ENCODE measurements at places on chromosomes 3 and 15. TPM values are rescaled to one million over a fixed set of nuclear protein-coding genes. Genes with fewer than 3 reads are reported as not detected.

LRRC34 gene
- total RNA-seq, result 1.0 TPM

TXNRD3 gene
- total RNA-seq, result 11.8 TPM

ATP13A5 gene
- total RNA-seq, result not detected

TMEM108 gene
- total RNA-seq, result 0.98 TPM

ZNF621 gene
- total RNA-seq, result 24.9 TPM

CFAP91 gene
- total RNA-seq, result 4.3 TPM

CYP8B1 gene
- not detected for total RNA-seq

DNA sequence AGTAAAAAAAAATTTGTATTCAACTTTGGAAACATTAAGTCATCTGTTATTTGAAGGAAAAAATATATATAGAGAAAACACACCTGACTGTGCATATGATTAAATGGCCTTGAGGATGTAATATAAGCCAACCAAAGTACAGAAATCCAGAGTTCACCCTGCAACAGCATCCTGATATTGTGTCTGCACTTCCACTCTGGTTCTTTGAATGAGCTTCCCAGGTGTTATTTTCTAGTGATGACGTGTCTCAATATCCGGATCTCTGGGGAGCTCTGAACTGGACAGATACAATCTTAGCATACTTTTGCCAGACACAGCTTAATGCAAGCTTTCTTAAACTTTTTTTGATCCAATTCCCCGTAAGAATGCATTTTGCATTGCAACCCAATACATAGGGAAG, 19.5 kb upstream of the PIK3CB start:
- no peaks in the 10 kb centered on the region for H3K27me3 ChIP-seq
- no peaks in the 10 kb centered on the region for H3K36me3 ChIP-seq
- no peak overlapping the region for H3K4me3 ChIP-seq

DNA sequence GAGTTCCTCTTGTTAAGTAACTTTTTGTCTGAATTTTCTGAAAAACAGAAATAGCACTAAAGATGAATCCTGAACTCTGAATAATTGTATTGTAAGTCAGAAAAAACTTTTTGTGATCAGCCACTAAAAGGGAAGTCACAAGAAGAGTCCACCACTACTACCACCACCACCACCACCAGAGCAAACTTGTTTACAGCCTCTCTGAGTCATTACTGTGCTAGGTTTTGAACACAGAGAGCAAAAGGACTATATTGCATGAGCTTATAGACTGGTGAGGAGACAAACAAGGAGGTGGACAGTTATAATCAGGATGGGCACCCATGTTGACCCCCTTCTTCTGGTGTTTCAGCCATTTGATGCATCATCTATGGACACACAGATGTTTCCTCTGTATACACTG, 141.7 kb downstream of the IL5RA start:
- H3K36me3 ChIP-seq, result no peaks in the 10 kb centered on the region
- no peak overlapping the region for H3K4me3 ChIP-seq
- H3K27ac ChIP-seq, result no peak overlapping the region
- H3K27me3 ChIP-seq, result no peaks in the 10 kb centered on the region

DNA sequence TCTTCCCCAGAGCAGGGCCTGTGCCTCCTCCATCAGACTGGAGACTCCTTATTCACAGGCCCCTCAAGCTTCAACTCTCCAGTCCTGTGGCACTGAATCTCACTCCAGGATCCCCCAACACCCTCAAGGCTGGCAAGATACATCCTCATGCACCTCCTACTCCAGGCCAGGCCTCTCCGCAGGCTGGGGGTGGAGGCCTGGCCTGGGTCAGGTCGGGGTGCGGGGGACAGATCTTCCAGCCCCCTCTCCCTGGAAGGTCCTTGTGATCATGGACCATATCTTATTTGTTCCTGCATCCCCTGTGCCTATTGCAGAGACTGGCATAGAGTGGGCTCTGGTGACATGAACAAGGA, 147.3 kb downstream of the SMAD6 start:
- no peaks in the 10 kb centered on the region for H3K36me3 ChIP-seq
- no peaks in the 10 kb centered on the region for H3K4me1 ChIP-seq
- no peak overlapping the region for H3K4me3 ChIP-seq
- no peak for DNase-seq

GRCh38 chr15:64844576-64845145, 2.9 kb downstream of the PLEKHO2 start:
- H3K36me3 ChIP-seq, result no peaks in the 10 kb centered on the region
- DNase-seq, result no peak
- peak overlapping the region; percentile 95 for H3K4me3 ChIP-seq
- peaks cover 6% of the 10 kb centered on the region for H3K4me1 ChIP-seq
- no peaks in the 10 kb centered on the region for H3K27me3 ChIP-seq
- peak overlapping the region; percentile 94 for H3K27ac ChIP-seq

- H3K27me3 ChIP-seq, result no peaks in the 10 kb centered on the region
- H3K27ac ChIP-seq, result peak overlapping the region; percentile 18
- H3K4me3 ChIP-seq, result no peak overlapping the region
Measured at GRCh38 chr15:70680817-70681216, 82.5 kb downstream of the UACA start.

- DNase-seq, result no peak
- H3K4me1 ChIP-seq, result no peaks in the 10 kb centered on the region
- H3K4me3 ChIP-seq, result no peak overlapping the region
- no peaks in the 10 kb centered on the region for H3K27me3 ChIP-seq
Measured at GRCh38 chr3:13376091-13376490, 44.0 kb downstream of the NUP210 start.

DNA sequence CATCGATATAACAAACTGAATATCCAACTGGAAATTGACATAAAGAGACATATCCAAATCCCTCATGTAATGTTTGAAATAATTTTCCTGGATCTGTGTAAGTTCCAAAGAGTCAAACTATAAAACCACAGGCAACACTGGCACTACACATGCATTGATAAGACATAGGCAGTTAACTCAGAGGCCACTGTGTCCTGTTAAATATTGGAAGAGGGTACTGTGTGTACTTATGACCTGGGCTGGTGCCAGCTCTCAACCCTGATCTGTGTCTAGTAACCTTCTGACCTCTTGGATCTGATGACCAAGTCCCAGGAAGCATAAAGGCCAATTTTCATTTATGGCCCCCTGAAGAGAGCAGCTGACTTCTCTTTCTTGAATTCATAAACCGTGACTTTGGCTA, 4.5 kb downstream of the NR1I2 start:
- DNase-seq, result no peak
- H3K36me3 ChIP-seq, result no peaks in the 10 kb centered on the region

GRCh38 chr15:56744701-56745683, 11.7 kb upstream of the ZNF280D start:
- H3K4me1 ChIP-seq, result no peaks in the 10 kb centered on the region
- no peaks in the 10 kb centered on the region for H3K36me3 ChIP-seq
- no peaks in the 10 kb centered on the region for H3K27me3 ChIP-seq
- no peak overlapping the region for H3K4me3 ChIP-seq
- no peak overlapping the region for H3K27ac ChIP-seq

GRCh38 chr15:60074181-60074885, 70.2 kb downstream of the FOXB1 start:
- H3K36me3 ChIP-seq, result no peaks in the 10 kb centered on the region
- no peak overlapping the region for H3K4me3 ChIP-seq
- no peaks in the 10 kb centered on the region for H3K4me1 ChIP-seq
- H3K27me3 ChIP-seq, result no peaks in the 10 kb centered on the region
- no peak overlapping the region for H3K27ac ChIP-seq

GRCh38 chr3:37762698-37763097, 99.0 kb upstream of the CTDSPL start:
- DNase-seq, result no peak

- DNase-seq, result no peak
- no peaks in the 10 kb centered on the region for H3K27me3 ChIP-seq
- no peaks in the 10 kb centered on the region for H3K36me3 ChIP-seq
- no peaks in the 10 kb centered on the region for H3K4me1 ChIP-seq
Measured at GRCh38 chr3:12536423-12536822, 8.9 kb downstream of the MKRN2OS start.

GRCh38 chr3:43106293-43106628, 382 bp upstream of the POMGNT2 start:
- no peak for DNase-seq
- H3K36me3 ChIP-seq, result no peaks in the 10 kb centered on the region
- H3K27ac ChIP-seq, result no peak overlapping the region
- no peaks in the 10 kb centered on the region for H3K4me1 ChIP-seq

DNA sequence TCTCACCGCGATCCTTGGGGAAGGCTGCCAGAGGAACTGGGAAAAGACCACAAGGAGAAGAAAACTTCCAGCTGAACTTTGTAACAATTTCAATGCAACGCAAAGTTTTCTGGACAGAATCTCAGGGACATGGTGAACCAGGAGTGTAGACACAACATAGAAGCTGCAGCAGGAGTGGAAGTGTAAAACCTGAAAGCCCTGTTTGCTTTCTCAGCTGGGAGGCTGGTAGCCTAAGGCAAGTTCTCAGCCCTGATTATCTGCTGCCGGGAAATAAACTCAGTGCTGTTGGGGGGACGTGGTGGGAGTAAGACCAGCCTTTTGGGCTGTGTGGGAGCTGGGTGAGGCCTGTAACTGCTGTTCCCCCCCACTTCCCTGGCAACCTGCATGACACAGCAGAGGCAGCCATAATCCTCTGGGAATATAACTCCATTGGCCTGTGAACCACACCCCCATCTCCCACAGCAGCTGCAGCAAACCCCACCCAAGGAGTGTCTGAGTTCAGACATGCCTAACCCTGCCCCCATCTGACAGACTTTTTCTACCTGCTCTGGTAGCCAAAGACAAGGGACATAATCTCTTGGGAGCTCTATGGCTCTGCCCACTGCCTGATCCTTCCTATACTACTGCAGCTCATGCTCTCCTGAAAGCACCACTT, 106.7 kb downstream of the ZNF621 start:
- no peak overlapping the region for H3K4me3 ChIP-seq
- H3K27ac ChIP-seq, result no peak overlapping the region
- H3K4me1 ChIP-seq, result no peaks in the 10 kb centered on the region
- no peak for DNase-seq

GRCh38 chr3:196192036-196192523, 19.1 kb downstream of the ZDHHC19 start:
- H3K27me3 ChIP-seq, result no peaks in the 10 kb centered on the region
- no peak overlapping the region for H3K4me3 ChIP-seq
- DNase-seq, result no peak
- H3K36me3 ChIP-seq, result no peaks in the 10 kb centered on the region

GRCh38 chr3:129461461-129462146, 21.6 kb downstream of the IFT122 start:
- no peak overlapping the region for H3K4me3 ChIP-seq
- DNase-seq, result peak; percentile 42
- peak overlapping the region; percentile 4 for H3K27ac ChIP-seq
- no peaks in the 10 kb centered on the region for H3K36me3 ChIP-seq

- no peak overlapping the region for H3K4me3 ChIP-seq
- H3K4me1 ChIP-seq, result no peaks in the 10 kb centered on the region
- H3K27ac ChIP-seq, result no peak overlapping the region
- no peaks in the 10 kb centered on the region for H3K36me3 ChIP-seq
- no peak for DNase-seq
Measured at GRCh38 chr3:71990545-71990944, 205.6 kb upstream of the PROK2 start.

DNA sequence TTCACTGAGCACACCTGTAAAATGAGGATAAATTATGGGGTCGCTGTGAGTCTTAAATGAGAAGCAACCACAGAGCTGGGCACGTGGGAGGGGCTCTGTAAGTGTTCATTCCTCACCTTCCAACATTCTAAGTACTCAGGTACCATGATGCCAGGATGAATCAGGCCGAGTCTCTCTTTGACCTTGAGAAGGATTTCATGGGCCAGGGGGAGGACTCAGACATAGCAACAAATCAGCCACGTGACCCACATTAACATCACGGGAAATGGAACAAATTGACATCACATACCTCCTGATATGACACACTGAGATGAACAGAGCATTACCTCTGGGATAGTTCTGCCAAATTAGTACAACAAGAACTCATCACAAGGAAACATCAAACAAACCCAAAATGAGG, 35.2 kb upstream of the USP3 start:
- no peaks in the 10 kb centered on the region for H3K4me1 ChIP-seq
- DNase-seq, result no peak
- H3K36me3 ChIP-seq, result no peaks in the 10 kb centered on the region
- no peak overlapping the region for H3K27ac ChIP-seq
- no peaks in the 10 kb centered on the region for H3K27me3 ChIP-seq
- no peak overlapping the region for H3K4me3 ChIP-seq

DNA sequence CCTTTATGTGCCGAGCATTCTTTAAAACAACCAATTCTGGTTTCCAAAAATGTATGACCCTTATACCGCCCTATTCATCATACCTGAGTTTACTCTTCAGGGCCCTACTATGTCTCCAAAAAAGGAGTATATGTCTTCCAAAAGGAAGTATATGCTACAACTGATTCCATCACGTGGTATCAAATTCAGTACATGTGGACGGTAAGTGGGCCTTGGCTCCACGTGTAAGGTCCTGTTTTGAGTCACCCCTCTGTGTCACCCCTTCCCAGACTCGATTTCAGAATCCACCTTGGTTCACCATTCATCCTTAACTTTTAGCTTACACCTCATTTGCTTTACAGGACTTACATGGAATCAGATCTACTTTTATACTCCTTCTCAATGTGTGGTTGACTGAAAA, 37.8 kb downstream of the ABHD2 start:
- H3K27ac ChIP-seq, result no peak overlapping the region
- no peaks in the 10 kb centered on the region for H3K4me1 ChIP-seq
- no peaks in the 10 kb centered on the region for H3K36me3 ChIP-seq
- no peaks in the 10 kb centered on the region for H3K27me3 ChIP-seq
- no peak overlapping the region for H3K4me3 ChIP-seq

GRCh38 chr15:35738370-35738769, 192.4 kb upstream of the DPH6 start:
- H3K36me3 ChIP-seq, result no peaks in the 10 kb centered on the region
- no peaks in the 10 kb centered on the region for H3K27me3 ChIP-seq
- H3K4me3 ChIP-seq, result no peak overlapping the region
- H3K4me1 ChIP-seq, result no peaks in the 10 kb centered on the region

DNA sequence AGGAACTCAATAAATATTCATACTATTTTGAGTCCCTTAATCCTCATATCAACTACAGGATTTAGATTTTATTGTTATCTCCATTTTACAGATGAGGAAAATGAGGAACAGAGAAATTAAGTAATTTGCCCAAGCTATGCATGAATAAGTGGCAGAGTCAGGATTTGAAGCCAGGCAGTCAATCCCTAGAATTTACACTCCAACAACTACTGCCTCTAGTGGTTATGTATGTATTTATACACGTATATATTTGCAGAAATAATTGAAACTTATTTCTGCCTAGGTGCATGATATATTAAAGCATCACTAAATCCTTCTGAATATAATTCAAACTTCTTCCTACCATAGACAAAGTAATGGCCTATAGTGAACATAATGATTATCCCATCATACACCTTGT, 137.4 kb downstream of the SERPINI1 start:
- H3K36me3 ChIP-seq, result no peaks in the 10 kb centered on the region
- no peak overlapping the region for H3K4me3 ChIP-seq
- no peak overlapping the region for H3K27ac ChIP-seq

GRCh38 chr3:158950178-158950901, 148.5 kb downstream of the MFSD1 start:
- no peak overlapping the region for H3K27ac ChIP-seq
- H3K4me3 ChIP-seq, result no peak overlapping the region
- no peaks in the 10 kb centered on the region for H3K36me3 ChIP-seq
- H3K4me1 ChIP-seq, result no peaks in the 10 kb centered on the region

- no peaks in the 10 kb centered on the region for H3K27me3 ChIP-seq
- H3K4me1 ChIP-seq, result no peaks in the 10 kb centered on the region
- no peak overlapping the region for H3K4me3 ChIP-seq
- H3K36me3 ChIP-seq, result no peaks in the 10 kb centered on the region
Measured at GRCh38 chr15:101531170-101531569, 41.7 kb upstream of the PCSK6 start.

- H3K27ac ChIP-seq, result peak overlapping the region; percentile 4
- no peaks in the 10 kb centered on the region for H3K27me3 ChIP-seq
Measured at GRCh38 chr3:57446318-57446841, 97.8 kb downstream of the DNAH12 start.

All from breast epithelium (tissue), 4 donors.